ENCODE measurements at places on chromosomes 12 and 14. TPM values are rescaled to one million over a fixed set of nuclear protein-coding genes. Genes with fewer than 3 reads are reported as not detected.

Gene SLC4A8
- total RNA-seq, result 4.9 TPM

Gene RAPGEF3
- total RNA-seq, result 26.9 TPM

Gene DHH
- 7.8 TPM for total RNA-seq

Gene ZBTB42
- 3.5 TPM for total RNA-seq

Gene SOX5
- 0.28 TPM for total RNA-seq

Gene TCP11L2
- 26.4 TPM for total RNA-seq

Gene TBC1D30
- 13.6 TPM for total RNA-seq

Gene OR4K17
- total RNA-seq, result not detected

Gene LHX5
- total RNA-seq, result not detected

Gene MMP17
- 16.4 TPM for total RNA-seq

Measured in endothelial cell of coronary artery (primary cell).